Transverse colon (tissue), 4 donors: ENCODE measurements at places on chromosomes 3 and 15. TPM values are rescaled to one million over a fixed set of nuclear protein-coding genes. Genes with fewer than 3 reads are reported as not detected.

DNA sequence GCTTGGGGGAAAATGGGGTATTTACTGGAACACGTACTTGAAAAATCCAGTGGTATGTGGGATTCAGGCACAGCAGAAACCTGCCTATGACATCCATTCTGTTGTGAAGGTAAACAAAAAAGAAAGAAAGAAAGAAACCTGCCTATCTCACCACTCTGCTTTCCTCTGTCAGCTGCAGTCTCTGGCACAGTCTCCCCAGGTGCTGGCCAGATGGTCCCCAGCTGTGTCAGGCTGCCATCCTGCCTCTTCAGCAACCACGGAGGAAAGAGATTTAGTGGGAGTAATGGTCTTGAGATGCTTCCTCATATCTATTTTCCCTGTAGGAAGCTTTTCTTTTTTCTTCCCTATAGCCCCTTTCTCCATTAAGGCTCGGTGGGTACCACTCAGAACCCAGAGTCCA, 2.5 kb upstream of the PXYLP1 start:
- DNase-seq, result no peak

- no peak for DNase-seq
Observed at GRCh38 chr3:112411425-112411824, 78.5 kb downstream of the CD200 start.

DNA sequence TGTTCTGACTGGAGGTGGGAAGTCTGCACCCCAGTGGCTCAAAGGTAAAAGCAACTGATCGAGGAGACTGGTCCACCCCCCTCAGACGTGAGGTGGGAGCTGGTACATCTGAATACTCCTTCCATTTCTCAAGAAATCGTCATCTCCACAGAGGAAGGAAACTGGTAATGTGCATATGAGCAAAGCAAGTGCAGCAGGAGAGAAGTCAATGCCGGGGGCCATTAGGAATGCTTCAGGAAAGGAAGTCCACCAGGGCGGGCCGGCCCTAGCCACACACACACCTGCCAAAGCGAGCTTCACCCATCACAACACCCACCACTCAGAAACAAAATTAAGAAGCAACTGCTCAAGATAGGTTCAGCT, 8.5 kb downstream of the TBC1D2B start:
- no peak for DNase-seq

DNA sequence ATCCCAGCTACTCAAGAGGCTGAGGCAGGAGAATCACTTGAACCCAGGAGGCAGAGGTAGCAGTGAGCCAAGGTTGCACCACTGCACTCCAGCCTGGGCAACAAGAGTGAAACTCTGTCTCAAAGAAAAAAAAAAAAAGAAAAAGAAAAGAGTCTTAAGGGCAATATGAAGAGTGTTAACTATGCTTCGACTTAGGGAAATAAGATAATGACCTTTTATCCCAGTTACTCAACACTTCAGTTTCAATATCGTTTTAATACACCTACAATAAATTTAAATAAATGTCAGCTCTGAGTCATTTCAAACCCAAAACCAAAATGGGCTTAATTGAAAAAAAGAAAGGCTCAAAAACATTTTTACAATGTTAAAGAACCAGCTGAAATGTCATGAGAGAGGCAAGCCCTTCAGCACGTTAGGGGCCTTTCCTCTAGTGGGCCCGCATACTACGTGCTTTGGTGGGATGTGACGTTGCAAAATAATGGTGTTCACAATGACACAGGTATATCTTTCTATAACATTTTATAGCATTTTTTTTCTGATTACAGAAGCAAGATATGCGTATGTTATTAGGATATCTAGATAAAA, 15.3 kb downstream of the FYCO1 start:
- no peak for DNase-seq

DNA sequence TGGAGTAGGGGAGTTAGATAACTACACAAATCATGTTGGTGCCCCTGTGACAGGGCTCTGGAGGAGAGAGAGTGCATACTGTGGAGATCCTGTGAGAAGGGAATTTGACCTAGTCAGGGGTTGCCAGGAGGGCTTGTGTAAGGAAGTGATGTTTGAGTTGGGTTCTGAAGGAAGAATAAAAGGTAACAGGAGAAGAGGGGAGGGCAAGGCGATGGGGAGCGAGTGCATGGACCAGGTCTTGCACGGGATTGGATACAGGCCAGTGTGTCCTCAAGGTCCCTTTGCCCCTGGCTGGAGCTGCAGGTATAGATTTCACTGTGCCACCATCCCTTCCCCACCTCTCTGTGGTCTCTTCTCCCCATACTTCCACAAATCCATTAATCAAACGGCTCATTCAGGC, 83.9 kb downstream of the RGMA start:
- no peak for DNase-seq

DNA sequence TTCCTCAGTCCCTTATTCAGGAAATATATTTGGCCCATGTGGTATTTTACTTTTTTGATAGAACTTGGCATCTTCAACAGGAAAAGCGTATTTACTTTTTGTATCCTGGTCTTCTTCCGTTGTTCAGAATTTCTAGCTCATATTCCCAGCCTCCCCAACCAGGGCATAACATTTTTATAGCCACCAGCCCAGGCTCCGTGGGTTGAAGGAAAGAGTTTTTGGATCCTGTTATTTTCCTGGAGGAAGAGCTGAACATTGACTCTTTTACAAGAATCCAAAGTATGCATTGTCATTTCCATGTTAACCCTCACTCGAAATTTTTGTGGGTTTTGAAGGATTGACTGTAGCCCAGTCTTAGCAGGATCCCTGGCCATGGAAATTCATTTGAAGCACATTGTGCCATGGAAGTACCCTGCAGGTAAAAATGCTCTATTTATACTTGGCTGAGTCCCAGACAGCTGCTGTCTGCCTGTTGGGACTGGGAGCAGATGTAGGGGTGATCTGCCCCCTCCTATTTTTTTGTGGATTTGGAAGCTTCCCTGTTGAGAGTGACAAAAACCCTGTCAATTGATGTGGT, 98.8 kb downstream of the AKAP13 start:
- DNase-seq, result no peak

- DNase-seq, result no peak
Observed at GRCh38 chr15:74141591-74141990, 11.2 kb downstream of the ISLR2 start.

DNA sequence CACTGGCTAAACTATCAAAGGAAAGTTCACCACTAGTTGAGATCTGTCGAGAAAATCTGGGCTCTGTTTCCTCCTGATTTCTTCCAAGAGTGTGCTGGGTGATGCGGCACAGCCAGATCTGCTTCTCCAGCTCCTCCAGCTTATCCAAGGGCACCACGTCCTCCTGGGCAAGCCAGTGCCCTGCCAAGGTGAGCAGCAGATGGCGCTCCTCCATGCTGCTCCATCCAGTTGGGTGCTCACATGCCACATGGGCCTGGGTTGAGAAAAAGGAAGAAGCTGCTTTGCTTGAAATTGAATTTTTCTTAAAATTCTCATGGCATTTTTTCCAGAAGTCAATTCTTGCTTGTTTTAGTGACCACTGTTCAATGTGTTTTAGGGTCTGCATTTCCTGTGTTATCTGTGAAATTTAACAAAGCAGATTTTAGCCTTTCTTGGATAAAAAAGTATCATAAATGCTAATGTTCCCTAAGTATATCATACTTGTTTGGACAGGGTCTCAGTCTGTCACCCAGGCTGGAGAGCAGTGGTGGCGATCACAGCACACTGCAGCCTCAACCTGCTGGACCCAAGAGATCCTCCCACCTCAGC, 47.3 kb downstream of the EIF3J start:
- peak; percentile 49 for DNase-seq

GRCh38 chr3:30522476-30522875, 83.9 kb upstream of the TGFBR2 start:
- no peak for DNase-seq

GRCh38 chr15:35986191-35986721, 440.3 kb upstream of the DPH6 start:
- DNase-seq, result no peak

DNA sequence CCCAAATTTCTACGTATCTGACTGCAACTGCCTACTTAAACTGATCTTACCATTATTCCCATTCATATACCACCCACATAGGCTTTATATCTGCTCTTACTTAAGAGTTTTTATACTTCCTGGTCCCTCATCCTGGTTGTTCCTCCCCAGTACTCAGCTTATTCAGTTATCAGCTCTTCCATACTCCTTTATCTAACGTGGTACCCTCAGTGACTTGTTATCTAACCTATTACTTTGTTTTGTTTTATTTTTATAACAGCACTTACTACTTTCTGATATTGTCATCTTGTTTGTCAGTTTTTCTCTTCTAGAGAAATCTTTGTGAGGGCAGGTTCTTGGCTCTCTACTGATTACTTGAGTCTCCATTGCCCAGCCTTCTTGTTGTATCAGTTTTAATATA, 100.6 kb downstream of the ZNF609 start:
- no peak for DNase-seq

- DNase-seq, result no peak
Observed at GRCh38 chr3:136336329-136337100, 86.4 kb downstream of the PCCB start.

- DNase-seq, result peak; percentile 33
Observed at GRCh38 chr3:169811631-169812331, 889 bp upstream of the LRRIQ4 start.

DNA sequence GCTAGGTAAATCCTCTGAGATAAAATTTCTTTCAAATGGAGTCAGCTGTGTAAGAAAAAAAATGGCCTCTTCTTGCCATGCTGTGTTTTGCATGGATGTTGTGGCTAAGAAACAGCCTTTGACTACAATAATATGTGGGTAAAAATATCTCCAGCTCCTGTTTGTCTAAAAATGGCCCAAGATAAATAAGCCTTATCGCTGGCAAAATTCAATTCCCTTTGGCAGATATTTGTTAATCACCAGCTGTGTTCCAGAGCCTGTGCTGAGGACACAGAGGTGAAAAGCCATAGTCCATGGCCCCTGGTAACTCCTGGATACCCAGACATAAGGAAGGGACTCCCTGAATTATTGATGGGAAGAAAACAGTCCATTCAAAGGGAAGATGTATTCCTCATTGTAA, 15.3 kb upstream of the RAMAC start:
- DNase-seq, result no peak

DNA sequence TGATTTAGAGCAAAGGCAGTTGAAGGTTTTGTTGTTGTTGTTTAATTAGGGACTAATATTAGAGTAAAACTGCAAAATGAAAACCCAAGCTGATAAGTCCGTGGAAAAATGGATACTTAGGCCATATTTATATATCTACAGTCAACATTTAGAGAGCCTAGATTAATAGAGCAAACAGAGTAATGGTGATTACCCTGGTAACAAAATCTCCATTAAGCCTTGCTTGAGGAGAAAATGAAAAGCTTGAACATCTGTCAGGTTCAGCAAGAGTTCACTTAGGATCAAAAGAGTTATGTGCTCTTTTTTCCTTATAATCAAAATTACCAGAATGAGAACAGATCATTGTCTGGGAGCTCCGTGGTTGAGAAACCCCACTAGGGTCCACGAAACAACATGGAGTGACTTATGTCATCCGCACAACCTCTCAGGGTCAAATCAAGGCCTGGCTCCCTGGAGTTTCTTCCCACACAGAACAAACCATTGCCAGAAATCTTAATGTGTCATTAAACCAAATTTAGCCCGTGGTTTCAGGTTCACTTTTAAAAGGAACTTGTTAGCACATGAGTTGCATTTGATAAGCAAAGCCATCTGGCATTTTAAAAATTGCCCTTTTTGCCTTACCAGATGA, 381.2 kb downstream of the GABRB3 start:
- no peak for DNase-seq

DNA sequence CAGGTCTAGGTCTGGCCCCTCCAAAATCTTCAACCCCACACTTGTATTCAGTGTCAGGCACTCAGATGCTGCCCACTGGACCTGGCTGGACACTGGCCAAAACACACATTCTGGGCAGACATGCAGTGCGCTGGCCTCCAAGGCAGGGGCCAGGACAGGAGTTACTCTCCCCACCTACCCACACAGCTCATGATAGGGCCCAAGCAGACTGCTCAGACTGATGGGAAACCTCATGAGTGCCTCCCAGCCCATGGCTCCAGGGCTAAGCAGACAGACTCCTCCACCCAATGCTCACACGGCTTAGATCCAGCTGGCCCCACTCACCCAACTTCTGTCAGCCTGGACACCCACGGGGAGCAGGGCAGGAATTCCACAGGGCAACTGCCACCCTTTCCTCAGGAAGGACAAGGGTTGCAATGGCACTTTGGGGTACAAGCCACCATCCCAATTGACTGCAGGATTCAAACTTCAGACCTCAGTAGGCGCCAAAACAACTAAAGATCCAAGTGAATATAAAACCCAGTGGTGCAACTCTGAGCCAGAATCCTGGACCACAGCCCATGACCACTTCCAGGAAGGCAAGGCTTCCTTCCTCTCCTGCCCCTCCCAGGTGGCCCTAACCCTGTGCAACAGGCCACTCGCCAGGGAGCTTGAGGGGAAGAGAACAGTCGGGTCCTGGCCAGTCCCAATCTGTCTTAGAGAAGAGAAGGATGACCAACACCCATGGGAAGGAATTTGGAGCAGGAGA, 1.4 kb downstream of the LTF start:
- no peak for DNase-seq

DNA sequence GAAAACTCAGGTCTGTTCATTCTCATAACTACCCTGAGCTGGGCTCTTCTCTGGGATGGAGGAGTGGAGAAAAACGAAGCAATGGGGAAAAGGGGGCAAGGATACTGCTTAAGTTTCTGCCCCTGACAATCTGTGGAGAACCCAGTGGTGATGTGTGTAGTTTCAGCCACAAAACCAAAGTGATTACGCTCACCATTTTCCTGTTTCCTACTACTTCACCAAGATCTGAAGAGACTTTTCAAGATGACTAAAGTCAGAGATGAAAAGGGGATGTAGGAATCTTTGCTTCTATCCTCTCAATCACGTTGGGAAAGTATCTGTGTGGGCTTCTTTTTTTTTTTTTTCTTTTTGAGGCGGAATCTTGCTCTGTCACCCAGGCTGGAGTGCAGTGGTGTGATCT, 8.3 kb upstream of the UBE2E1 start:
- no peak for DNase-seq

GRCh38 chr3:57959423-57960173, 48.6 kb upstream of the FLNB start:
- no peak for DNase-seq

- DNase-seq, result no peak
Observed at GRCh38 chr3:132071043-132071442, 36.2 kb upstream of the CPNE4 start.

DNA sequence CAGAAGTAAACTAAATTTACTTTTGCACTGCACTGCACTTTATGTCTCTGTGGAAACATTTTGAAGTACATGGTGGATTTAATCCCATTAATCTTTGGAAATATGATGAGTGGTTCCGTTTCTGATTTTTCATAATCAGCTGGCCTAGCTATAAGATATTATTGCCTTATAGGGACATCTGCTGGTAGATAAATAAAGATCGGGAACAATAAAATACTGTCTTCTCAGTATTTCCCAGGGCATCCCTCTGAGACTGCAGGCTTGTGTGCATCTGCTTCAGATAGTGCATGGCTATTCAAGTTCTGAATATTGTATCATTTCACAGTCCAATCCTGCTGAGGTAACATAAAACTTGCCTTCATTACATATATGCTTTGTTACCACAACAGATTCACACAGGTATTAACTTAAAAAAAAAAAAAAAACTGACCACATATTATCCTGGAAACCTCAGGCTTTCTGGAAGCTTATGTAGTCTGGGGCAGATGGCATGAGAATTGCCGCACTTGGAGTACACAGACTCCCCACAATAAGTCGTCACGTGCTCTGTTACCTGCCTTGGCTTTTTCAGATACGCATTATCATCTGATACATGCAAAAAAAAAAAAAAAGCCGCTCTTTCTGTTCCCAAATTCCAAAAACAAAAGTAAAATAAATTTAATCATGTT, 330.8 kb upstream of the AGTR1 start:
- DNase-seq, result no peak

SLC24A5 gene
- total RNA-seq, result not detected

FBXO40 gene
- not detected for total RNA-seq

MUC20 gene
- total RNA-seq, result 145 TPM

PCOLCE2 gene
- 5.2 TPM for total RNA-seq

SPATA12 gene
- total RNA-seq, result not detected

A4GNT gene
- total RNA-seq, result not detected
